T-helper 1 cell (primary cell): ENCODE measurements at places on chromosomes 4 and X.

- no peak for DNase-seq
These were observed 51.8 kb downstream of the GC start for GRCh38 chr4:71732066-71732465.

GRCh38 chrX:108025376-108025775 lies 19.5 kb upstream of the VSIG1 start:
- no peak for DNase-seq

GRCh38 chr4:147794787-147795413 lies 63.0 kb downstream of the ARHGAP10 start:
- DNase-seq, result no peak

DNA sequence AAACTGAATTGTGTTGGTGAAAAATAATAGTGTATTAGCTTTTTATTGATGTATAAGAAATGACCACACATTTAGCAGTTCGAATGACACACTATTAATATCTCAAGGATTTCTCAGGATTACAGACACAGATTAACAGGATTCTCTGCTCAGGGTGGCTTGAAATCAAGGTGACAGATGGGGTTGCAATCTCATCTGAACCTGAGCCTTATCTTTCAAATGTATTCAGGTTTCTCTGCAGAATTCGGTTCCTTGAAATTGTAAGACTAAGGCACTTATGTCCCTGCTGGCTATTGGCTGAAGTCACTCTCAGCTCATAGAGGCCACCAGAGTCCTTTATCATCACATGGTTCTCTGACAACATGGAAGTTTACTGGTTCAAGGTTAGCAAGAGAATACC lies 1780.1 kb downstream of the ARAP2 start:
- no peak for DNase-seq

DNA sequence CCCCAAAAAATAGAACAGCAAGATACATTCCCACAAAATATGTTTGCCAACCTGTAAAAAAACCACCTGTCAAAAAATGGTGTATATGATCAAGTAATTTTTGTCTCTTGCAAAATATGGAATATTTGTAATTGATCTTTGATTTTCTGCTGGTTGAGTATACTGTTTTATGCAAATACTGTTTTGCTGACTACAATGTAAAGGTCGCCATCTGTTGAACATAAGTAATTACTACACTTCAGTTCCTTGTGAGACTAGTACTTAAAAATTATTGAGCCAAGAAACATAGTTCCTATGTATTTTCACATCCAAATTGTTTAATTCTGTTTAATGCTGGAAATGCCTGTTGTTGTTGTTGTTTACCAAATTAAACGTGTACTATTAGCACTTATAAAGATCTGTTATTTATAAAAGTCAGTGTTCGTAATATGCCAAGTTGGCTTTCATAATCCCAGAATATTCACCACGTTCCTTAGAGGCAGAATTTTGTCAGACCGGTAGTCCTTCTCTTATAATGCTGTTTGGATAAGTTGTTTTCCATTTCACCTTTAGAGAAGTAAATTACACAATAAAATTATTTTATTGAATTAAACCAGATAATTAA lies 144.2 kb downstream of the PDLIM5 start:
- no peak for DNase-seq

GRCh38 chrX:93985344-93986307 lies 311.6 kb downstream of the FAM133A start:
- DNase-seq, result no peak

- DNase-seq, result no peak
These were observed 41.1 kb downstream of the BMPR1B start for GRCh38 chr4:94798808-94799207.

DNA sequence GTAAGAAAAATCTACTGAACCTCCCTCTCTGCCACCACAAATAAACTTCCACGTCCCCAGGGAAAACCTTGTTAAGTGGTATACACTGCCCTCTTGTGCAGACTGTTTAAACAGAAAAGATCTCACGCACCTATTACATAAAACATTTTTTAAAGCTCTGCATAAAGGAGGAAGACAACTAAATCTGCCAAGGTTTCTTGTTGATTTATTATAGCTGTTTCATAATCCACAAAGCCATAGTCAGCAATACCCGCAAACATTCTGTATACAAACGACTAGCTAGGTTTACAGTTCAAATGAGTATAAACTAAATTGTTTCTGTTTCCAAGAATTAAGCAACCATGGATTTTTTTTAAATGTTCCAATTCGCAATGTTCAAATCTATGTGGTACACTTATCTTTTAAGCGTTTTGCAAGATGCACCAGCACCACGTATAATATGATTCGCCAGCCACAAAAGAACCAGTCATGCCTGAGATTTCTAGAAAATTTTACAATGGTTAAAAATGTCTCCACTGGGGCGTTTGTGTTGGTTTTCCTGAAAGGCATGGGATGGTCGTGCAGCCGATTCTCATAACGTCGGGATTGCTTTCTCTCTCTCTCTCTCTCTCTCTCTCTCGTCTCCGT lies 164.6 kb downstream of the PRKX start:
- no peak for DNase-seq

DNA sequence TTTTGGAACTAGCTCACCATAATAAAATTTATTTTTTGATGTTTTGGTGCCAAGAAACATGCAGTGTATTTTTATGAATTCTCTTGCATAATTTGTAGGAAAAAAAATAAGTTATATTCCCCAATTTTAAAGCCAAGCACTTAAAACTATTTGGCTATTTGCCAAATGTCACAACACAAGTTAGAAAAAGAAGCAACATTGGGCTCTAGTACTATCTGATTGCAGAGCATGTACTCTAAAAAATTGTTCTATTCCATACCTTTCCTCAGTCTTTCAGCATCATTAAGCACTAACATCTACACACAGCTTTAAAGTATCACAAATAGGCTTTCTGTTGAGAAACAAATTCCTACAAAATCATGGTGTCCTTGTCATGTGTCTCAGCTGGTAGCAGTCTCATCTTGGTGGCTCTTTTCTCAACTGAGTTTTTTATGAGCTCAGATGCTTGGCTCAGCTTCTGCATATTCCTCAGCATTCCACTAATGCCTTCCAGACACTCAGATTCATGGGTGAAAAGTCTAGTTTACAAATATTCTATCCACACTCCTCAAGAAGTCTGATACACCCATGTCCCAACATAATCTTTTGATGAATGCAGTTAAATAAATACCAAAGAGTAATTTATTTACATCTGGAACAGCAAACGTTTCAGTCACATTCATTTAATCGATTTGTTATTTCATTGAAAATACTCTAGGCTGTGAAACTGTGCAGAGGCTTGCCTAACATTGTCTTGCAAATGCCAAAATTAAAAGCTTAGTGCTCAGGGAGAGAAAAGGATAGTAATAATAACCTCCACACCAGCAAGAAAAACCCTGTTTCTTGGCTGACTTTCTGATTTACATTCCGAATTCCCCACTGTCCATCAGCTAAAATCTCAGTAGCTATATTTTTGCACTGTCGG lies 2209.9 kb downstream of the PCDH7 start:
- no peak for DNase-seq

GRCh38 chrX:27968352-27968751 lies 12.9 kb downstream of the DCAF8L1 start:
- no peak for DNase-seq

GRCh38 chrX:118631586-118631985 lies 95.8 kb upstream of the IL13RA1 start:
- DNase-seq, result no peak

DNA sequence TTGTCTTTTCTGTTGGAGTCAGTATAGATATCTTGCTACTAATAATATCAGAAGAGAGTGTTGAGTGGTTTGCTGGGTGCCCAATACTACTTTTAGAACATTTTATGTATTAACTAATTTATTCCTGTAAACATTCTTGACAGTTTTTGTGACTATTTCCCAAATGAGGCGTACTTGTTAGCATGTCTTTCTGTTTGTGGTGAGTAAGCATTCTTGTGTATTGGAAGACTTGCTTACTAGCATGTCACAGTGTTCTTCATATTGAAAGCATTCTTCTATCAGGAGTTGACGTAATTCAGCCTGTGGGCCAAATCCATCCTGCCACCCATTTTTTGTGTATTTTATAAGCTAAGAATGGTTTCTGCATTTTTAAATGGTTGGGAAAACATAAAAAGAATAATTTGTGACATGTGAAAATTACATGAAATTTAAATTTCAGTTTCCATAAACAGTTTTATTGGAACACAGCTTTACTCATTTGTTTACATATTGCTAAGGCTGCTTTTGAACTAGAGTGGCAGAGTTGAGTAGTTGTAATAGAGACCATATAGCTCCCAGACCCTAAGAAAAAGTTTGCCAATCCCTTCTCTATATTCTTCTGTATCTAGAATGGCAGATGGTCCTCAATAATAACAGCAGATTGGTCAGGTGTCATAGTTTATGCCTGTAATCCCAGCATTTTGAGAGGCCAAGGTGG lies 20.4 kb downstream of the REPS2 start:
- no peak for DNase-seq

GRCh38 chr4:146450524-146450923 lies 71.2 kb downstream of the SLC10A7 start:
- no peak for DNase-seq

GRCh38 chrX:135497736-135498135 lies 22.7 kb upstream of the INTS6L start:
- DNase-seq, result no peak

DNA sequence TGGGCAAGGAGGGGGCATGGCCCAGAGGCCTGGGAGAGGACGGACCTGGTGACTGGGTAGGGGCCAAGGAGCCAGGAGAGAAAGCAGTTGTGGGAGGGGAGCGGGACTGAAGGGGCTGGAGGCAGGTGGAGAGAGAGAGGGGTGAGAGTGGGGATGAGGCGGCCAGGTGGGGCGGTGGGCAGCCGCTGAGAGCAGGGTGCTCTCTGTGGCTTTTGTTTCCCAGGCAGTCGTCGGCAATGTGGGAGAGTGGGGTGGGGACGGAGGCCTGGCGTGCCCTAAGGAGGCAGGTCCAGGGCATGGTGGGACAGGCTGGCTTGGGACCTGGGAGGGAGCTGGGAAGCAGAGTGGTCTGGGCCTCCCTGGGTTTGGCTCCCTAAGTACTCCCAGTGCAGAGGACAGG lies 3.2 kb upstream of the ATP2B3 start:
- DNase-seq, result no peak

- DNase-seq, result no peak
These were observed 295.8 kb upstream of the SLC7A11 start for GRCh38 chr4:138537731-138538490.
